ENCODE measurements at places on chromosomes 16 and 17. TPM values are rescaled to one million over a fixed set of nuclear protein-coding genes. Genes with fewer than 3 reads are reported as not detected.
A peak's percentile ranks its signal among the peaks of the same experiment; 100 is the strongest.

Gene TACO1
- 6.2 TPM for total RNA-seq

Gene MYH2
- total RNA-seq = not detected

Gene CCL17
- total RNA-seq = not detected

Gene FOXJ1
- not detected for total RNA-seq

Gene SNAI3
- total RNA-seq = not detected

Gene AFMID
- 107 TPM for total RNA-seq

Gene ST6GALNAC1
- 3.4 TPM for total RNA-seq

DNA sequence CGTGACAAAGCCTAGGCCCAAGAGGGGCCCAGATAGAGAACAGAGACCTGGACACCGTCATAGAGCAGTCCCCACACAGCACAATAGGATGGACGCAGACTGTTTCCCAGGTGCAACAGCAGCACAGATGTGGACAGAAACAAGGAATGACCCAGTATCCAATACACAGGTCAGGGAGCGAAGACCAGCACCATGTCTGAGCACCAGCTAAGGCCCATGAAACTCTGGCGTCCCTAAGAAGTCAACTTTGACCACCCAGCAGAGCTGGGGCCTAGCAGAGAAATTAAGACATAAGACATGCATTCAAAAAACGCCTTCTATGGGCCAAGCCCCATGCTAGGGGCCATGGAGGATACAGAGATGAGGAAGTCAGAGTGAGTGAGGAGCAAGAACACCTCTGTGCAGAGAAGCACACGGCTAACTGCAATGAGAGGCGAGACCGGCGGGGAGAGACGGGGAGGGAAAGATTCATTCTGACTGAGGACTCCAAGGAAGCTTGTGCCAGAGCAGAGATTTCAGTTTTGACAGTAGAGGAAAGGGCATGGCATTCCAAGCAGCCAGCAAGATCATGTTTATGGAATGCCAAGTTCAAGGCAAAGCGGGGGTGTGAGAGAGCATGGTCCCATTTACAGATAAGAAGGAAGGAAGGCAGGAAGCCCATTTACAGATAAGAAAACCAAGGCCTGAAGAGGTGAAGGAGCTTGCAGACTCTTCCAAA lies 50.8 kb downstream of the PITPNM3 start:
- H3K27me3 ChIP-seq = no peaks in the 10 kb centered on the region
- H3K4me3 ChIP-seq = no peak overlapping the region
- DNase-seq = no peak
- H3K36me3 ChIP-seq = no peaks in the 10 kb centered on the region

DNA sequence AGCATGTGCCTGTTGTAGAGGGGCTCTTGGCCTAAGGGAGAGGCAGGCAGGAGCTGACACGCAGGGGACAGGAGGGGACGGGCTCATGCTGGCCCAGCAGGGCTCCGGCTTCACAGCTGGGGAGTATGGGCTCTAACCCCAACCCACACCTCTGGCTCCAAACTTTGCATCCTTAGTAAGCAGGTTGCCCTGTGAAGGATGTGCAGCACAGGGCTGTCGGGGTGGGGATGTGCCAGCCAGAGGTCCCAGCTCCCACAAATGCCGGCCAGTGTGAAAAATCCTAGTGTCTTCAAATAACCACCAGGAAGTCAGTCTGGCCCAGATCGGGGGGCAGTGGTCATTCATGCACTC lies 14.0 kb upstream of the FAM83G start:
- H3K4me3 ChIP-seq = no peak overlapping the region
- DNase-seq = no peak
- H3K27me3 ChIP-seq = no peaks in the 10 kb centered on the region
- H3K27ac ChIP-seq = no peak overlapping the region
- no peaks in the 10 kb centered on the region for H3K36me3 ChIP-seq

DNA sequence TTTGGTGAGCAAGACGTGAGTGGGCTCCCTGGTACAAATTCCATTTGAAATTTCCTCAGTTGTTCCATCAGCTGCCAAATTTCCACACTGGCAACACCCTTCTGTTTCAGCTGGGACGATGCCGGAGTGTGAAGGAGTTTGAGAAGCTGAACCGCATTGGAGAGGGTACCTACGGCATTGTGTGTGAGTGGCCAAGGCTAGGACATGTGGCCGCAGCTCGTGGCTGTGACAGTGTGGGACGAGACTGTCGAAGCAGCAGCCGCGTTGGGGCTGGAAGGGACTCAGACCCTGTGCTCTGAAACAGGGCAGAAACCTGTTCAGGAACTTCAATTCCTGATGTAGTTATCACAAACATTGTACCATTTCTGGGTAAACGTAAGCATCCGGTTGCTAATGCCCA lies 2.7 kb downstream of the CDK10 start:
- DNase-seq = no peak
- no peak overlapping the region for H3K27ac ChIP-seq
- peaks cover 22% of the 10 kb centered on the region for H3K36me3 ChIP-seq
- peaks cover 5% of the 10 kb centered on the region for H3K4me1 ChIP-seq
- no peaks in the 10 kb centered on the region for H3K27me3 ChIP-seq

- DNase-seq = no peak
- H3K27ac ChIP-seq = no peak overlapping the region
- H3K27me3 ChIP-seq = no peaks in the 10 kb centered on the region
Observed at GRCh38 chr16:76879420-76879819, 311.6 kb upstream of the MON1B start.

DNA sequence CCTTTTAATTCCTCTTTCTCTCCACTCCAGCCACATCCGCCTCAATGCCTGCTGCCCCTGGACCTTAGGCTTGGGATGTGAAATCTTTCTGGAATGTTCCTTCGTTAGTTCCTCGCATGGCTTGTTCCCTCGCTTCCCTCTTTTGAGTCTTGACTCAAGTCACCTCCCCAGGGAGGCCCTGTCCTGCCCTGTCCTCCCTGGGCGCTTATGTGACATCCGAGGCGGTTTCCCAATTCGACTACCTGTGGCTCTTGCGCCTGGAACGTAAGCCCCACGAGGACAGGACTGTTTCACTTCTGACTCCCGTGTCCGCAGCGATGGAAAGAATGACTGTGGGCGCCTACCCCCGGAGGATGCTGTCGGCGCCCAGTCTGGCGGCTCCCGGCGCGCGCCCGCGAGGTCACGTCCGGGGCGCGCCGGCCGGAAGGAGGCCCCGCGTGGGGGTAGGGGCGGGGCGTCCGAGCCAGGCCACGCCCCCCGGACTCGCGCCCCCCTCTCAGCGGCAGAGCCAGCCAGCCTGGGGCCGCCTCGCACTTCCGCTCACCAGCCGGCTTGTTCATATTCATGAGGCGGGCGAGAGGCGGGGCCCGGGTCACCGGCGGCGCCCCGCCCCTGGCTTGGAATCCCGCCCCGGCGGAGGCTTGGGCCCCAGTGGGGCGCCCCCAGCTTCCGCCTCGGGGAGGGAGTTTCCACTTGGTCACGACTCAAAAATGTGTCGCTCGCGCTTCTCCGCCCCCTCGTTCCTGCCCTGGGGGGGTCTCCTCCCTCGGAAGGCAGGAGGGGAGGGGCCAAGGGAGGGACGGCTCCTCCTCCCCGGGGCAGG lies 8.4 kb upstream of the GLIS2 start:
- no peaks in the 10 kb centered on the region for H3K36me3 ChIP-seq
- peak overlapping the region; percentile 53 for H3K4me3 ChIP-seq
- H3K27me3 ChIP-seq = no peaks in the 10 kb centered on the region
- peak; percentile 65 for DNase-seq

DNA sequence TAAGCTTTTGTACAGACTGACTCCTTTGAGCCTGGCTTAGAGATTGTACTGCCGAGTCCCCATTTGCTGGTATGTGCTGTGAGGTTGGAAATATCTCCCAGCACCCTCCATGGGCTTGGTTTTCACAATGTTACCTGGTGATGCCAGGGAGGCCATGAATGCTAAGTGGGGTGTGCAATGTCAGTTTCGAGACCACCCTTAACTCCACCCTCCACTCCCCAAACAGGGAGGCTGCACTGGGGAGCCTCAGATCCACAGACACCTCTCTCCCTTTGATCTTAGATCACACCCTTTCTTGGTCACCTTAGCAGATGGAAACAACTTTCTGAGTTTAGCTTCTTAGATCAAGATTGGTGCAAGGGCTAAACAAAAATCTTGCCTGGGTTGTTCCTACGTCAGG lies 28.6 kb upstream of the PIK3R6 start:
- peaks cover 4% of the 10 kb centered on the region for H3K4me1 ChIP-seq
- no peaks in the 10 kb centered on the region for H3K36me3 ChIP-seq
- H3K27ac ChIP-seq = no peak overlapping the region
- H3K4me3 ChIP-seq = no peak overlapping the region
- H3K27me3 ChIP-seq = no peaks in the 10 kb centered on the region

GRCh38 chr16:70429888-70430666 lies 8.8 kb downstream of the ST3GAL2 start:
- H3K4me1 ChIP-seq = peaks cover 58% of the 10 kb centered on the region
- peak overlapping the region; percentile 3 for H3K27ac ChIP-seq
- no peaks in the 10 kb centered on the region for H3K36me3 ChIP-seq
- H3K27me3 ChIP-seq = no peaks in the 10 kb centered on the region

GRCh38 chr16:705431-706188 lies at the start of gene FBXL16:
Gene FBXL16, minus strand, starts transcription at chr16:705801. Its CDS starts 8,396 bp downstream, at chr16:697405.
- H3K4me1 ChIP-seq = no peaks in the 10 kb centered on the region
- DNase-seq = no peak
- H3K36me3 ChIP-seq = no peaks in the 10 kb centered on the region

DNA sequence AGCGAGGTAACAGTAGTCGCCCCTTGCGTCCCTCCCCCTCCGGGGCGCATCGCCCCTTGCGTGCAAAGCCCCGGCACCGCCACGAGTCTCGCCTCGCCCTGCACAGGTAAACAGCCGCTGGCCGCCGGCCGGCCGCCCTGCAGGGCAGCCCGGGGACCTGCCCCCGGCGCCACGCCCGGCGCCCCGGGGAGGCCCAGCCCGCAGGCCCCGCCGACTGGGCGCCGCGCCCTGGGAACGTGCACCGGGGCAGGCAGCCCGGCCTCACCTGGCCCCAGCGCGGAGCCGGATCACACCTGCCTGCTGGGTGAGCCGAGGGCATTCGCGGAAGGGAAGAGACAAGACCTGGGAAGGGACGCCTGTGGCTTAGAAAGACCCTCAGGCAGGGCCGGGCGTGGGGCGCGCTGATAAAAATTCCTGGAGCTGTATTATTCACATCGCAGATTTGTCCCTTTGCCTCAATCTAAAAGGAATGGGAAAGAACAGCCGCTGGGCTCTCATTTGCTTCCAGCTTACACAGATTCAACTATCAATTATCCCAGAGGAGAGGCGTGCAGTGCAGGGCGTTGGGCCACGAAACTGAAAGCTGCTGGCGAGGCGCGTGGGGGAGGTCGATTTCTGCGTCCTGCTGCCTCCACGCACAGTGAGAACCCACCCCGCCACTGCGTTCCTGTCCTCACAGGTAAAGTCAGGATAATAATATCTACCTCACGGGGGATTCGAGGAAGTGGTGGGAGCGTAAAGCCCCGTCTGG lies 451.9 kb downstream of the SLC39A11 start:
- no peak overlapping the region for H3K4me3 ChIP-seq
- no peaks in the 10 kb centered on the region for H3K36me3 ChIP-seq
- no peaks in the 10 kb centered on the region for H3K27me3 ChIP-seq
- no peak overlapping the region for H3K27ac ChIP-seq
- H3K4me1 ChIP-seq = no peaks in the 10 kb centered on the region
- DNase-seq = no peak

DNA sequence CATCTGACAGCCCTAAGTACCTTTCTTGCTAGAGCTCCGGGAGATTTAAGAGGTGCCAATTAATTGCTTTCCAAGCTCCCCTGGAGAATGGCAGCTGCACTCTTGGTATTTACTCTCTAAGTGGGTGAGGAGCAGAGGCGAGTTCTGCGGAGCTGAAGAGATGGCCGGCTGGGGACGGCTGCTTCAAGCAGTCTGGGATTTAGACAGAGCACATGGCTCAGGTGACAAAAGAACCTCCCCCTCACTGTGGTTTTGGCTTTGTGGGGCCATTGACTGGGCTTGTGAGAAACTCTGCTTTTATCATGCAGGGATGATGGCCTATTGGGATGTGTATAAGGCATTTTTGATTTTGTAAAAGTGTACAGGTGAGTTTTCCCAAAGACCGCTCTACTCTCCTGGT lies 239.3 kb upstream of the EEF2KMT start:
- no peak for DNase-seq
- H3K36me3 ChIP-seq = no peaks in the 10 kb centered on the region
- H3K4me3 ChIP-seq = no peak overlapping the region
- H3K27ac ChIP-seq = no peak overlapping the region

- H3K27me3 ChIP-seq = no peaks in the 10 kb centered on the region
- H3K27ac ChIP-seq = peak overlapping the region; percentile 13
- peak; percentile 61 for DNase-seq
- no peak overlapping the region for H3K4me3 ChIP-seq
Observed at GRCh38 chr17:8144401-8145231, 7.6 kb downstream of the PER1 start.

DNA sequence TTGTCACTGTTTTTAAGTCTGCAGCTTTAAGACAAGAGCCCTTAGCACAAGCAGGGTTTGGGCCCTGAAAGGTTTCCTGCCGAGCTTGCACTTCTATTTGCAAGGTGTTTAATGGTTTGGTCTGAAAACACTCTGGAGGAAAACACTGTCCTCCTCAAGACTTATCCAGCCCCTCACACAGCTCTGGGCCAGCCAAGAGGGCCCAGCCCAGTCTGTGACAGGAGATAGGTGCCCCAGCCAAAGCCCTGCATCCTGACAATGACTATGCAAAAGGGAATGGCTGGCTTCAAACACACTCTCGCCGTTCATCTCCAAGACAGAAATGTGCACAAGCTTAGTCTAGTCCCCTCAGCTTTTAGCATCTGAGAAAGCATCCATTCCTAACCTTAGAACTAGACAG lies 26.9 kb downstream of the MPG start:
- H3K27me3 ChIP-seq = no peaks in the 10 kb centered on the region
- H3K4me3 ChIP-seq = no peak overlapping the region
- H3K36me3 ChIP-seq = peaks cover 5% of the 10 kb centered on the region
- H3K4me1 ChIP-seq = peaks cover 29% of the 10 kb centered on the region

DNA sequence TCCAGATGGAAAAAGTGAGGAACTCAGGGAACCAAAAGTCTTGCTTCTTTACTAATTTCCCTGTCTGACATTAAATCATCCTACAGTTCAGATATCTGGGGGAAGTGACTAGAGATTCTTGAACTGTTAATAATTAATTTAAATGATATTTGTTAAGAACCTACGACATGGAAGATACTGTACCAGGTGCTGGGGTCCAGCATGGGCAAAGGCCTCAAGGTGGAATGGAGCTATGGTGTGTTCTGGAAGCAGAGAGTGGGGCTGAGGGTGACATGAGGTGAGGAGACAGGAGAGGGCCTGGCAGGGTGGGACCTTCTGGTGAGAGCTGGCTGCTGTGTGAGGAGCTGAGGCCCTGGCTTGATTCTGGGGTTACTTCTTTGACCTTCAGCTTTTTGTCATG lies 6.0 kb upstream of the CCL2 start:
- H3K27ac ChIP-seq = peak overlapping the region; percentile 87
- H3K27me3 ChIP-seq = no peaks in the 10 kb centered on the region

- no peaks in the 10 kb centered on the region for H3K27me3 ChIP-seq
- no peak overlapping the region for H3K27ac ChIP-seq
- DNase-seq = no peak
- no peaks in the 10 kb centered on the region for H3K36me3 ChIP-seq
Observed at GRCh38 chr17:2911035-2911754, 115.0 kb downstream of the RAP1GAP2 start.

- H3K36me3 ChIP-seq = no peaks in the 10 kb centered on the region
- no peak for DNase-seq
- H3K27ac ChIP-seq = no peak overlapping the region
- no peaks in the 10 kb centered on the region for H3K27me3 ChIP-seq
- H3K4me1 ChIP-seq = no peaks in the 10 kb centered on the region
Observed at GRCh38 chr16:10318798-10319500, 66.9 kb upstream of the ATF7IP2 start.

GRCh38 chr17:15220785-15221184 lies 44.3 kb downstream of the PMP22 start:
- no peak overlapping the region for H3K27ac ChIP-seq
- no peaks in the 10 kb centered on the region for H3K27me3 ChIP-seq
- DNase-seq = no peak
- H3K4me1 ChIP-seq = no peaks in the 10 kb centered on the region
- no peak overlapping the region for H3K4me3 ChIP-seq
